WTC11 (cell line): ENCODE measurements at places on chromosomes 3 and 15.

GRCh38 chr15:100772892-100773520 is 106.6 kb upstream of the ALDH1A3 start:
- peaks cover 13% of the 10 kb centered on the region for H3K36me3 ChIP-seq
- DNase-seq: peak; percentile 7
- H3K4me1 ChIP-seq: peaks cover 15% of the 10 kb centered on the region
- H3K27me3 ChIP-seq: no peaks in the 10 kb centered on the region; the same call in 1 of the 2 replicates
- no peak overlapping the region for H3K4me3 ChIP-seq

- no peak overlapping the region for H3K27ac ChIP-seq
- H3K4me1 ChIP-seq: peaks cover 4% of the 10 kb centered on the region
- H3K36me3 ChIP-seq: no peaks in the 10 kb centered on the region
- H3K27me3 ChIP-seq: peaks cover 16% of the 10 kb centered on the region
These were observed 36.1 kb downstream of the BNC1 start for GRCh38 chr15:83248151-83249029.

DNA sequence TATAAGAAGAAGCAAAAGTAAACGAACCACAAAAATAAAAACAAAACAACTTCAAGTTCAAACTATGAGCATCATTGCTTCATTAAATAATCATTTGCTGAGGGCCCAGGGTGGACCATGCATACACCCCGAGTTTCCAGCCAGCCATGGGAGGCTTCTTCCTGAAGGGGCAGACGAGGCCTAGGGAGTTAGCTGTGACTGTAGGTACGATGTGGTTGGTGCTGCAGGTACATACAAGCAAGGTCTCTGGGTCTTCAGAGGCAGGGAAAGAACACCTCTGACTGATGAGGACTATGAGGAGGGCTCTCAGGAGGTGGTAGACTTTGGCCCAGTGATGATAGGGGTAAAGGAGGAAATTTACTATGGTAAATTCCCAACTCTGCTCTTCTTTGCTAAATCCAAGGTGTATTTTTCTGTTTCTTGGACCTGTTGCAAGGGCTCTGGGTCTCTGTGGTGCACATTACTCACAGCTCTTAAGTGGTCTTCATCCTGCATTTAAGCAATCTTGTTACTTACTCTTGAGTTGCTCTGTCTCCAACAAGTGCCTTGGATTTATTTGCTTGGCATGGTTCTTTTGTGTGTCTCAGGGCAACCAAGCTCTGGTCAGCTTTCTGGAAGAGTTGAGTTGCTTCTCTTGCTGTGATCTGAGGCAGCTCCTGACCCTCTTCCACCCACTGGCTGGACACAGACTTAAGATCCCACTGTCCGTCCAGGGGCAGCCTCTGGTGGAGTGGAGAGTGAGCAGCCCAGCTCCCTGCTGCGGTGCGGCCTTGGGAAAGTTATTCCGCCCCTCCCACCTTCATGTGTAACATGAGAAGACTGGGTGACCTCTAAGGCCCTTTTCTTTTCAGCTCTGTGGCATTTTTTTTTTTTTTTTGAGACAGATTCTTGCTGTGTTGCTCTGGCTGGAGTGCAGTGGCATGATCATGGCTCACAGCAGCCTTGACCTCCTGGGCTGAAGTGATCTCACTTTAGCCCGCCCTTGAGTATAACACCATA is 56.1 kb upstream of the KIF23 start:
- H3K27ac ChIP-seq: peak overlapping the region; percentile 52; the same call in 1 of the 2 replicates
- H3K4me1 ChIP-seq: peaks cover 16% of the 10 kb centered on the region

GRCh38 chr3:190401963-190402362 is 14.0 kb downstream of the CLDN16 start:
- H3K4me3 ChIP-seq: no peak overlapping the region
- H3K36me3 ChIP-seq: no peaks in the 10 kb centered on the region
- no peak overlapping the region for H3K27ac ChIP-seq

- no peak for DNase-seq
- H3K4me1 ChIP-seq: no peaks in the 10 kb centered on the region; the same call in 1 of the 2 replicates
- H3K27ac ChIP-seq: no peak overlapping the region
- H3K4me3 ChIP-seq: no peak overlapping the region
- no peaks in the 10 kb centered on the region for H3K27me3 ChIP-seq
These were observed 42.6 kb downstream of the MGLL start for GRCh38 chr3:127779747-127780146.

DNA sequence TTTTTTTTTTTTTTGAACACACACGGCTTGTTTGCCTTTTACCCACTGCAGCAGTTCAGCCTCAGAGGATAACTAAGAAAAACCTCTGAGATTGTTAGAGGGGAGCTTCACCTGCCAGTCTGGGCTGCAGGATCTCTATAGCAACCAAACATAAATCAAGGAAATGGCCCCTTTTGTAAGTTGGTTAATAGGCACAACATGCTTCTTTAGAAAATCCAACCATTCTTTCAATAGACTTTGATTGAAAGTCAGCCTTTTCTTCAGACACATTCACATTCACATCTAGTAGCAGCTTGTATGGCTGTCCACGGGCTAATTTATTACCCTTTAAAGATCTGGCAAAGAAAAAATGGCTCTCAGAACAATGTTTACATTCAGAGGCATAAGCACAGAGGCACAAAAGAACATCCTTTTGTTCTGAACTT is 136.6 kb upstream of the RARB start:
- H3K4me3 ChIP-seq: no peak overlapping the region
- H3K36me3 ChIP-seq: no peaks in the 10 kb centered on the region
- H3K4me1 ChIP-seq: peaks cover 52% of the 10 kb centered on the region
